Right lobe of liver (tissue), 6 donors: ENCODE measurements at places on chromosomes 1 and 21. TPM values are rescaled to one million over a fixed set of nuclear protein-coding genes. Genes with fewer than 3 reads are reported as not detected.

KRTAP19-3 gene
- total RNA-seq, result not detected

TRABD2B gene
- total RNA-seq, result 9.5 TPM

PTPRC gene
- 15.6 TPM for total RNA-seq

FCAMR gene
- 1.8 TPM for total RNA-seq

IQGAP3 gene
- 0.20 TPM for total RNA-seq

MTARC2 gene
- 43.7 TPM for total RNA-seq

OR6N1 gene
- not detected for total RNA-seq

FNDC10 gene
- total RNA-seq, result 0.09 TPM

GGPS1 gene
- total RNA-seq, result 11.2 TPM

CDC42BPA gene
- total RNA-seq, result 17.1 TPM

PLEKHO1 gene
- total RNA-seq, result 3.7 TPM

LRRC53 gene
- not detected for total RNA-seq

CD34 gene
- 2.0 TPM for total RNA-seq

GNG4 gene
- total RNA-seq, result 0.18 TPM

CD52 gene
- total RNA-seq, result 17.6 TPM
